NCI-H187 treated with DMSO at 0.1 percent for 48 hours (cell line): ENCODE measurements at places on chromosomes 2 and 18.

- no peak for DNase-seq
These were observed 41.1 kb upstream of the GPR155 start for GRCh38 chr2:174527959-174528358.

- DNase-seq: no peak
These were observed 158.1 kb downstream of the TANC1 start for GRCh38 chr2:159126432-159127022.

DNA sequence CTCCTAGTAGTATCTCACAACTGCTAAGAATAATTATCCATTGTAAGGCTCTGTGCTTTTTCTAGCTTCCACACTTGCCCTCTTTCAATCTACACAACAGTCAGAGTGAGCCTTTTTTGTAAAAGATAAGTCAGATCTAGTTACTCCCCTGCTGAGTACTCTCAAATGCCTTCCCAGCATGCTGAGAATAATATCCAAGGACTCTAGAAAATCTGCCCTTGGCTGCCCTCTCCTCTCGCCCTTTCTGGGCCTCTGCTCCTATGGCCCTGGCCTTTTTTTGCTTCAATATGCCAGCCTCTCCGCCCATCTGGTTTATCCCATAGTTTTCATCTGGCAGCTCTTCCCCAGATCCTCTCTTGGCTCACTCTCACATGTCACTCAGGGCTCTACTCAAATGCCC lies 455.9 kb upstream of the UBE2E3 start:
- DNase-seq: no peak

GRCh38 chr2:160890667-160891352 lies 269.4 kb upstream of the TANK start:
- DNase-seq: no peak

- DNase-seq: no peak
These were observed 32.9 kb downstream of the RMC1 start for GRCh38 chr18:23536204-23536603.

- no peak for DNase-seq
These were observed 21.0 kb upstream of the RAB27B start for GRCh38 chr18:54807303-54807702.

GRCh38 chr2:71452565-71452964 lies 796 bp upstream of the DYSF start:
- no peak for DNase-seq

DNA sequence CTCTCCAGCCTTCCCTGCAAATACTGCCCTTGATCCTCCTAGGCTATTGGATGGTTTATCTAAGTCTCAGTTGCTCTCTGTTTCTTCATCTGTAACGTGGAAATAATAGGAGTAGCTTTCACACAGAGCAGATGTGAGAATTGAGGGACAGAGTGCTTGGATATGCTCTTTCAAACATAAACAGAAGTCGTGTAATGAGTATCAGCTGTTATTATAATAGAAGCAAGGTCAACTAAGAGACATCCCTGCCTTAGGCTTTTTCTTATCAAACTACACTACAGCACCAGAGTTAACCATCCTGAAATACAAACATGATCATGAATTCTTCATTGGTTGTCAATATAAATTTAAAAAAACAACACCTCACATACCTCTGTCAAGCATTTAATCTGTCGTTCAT lies 138.2 kb downstream of the DOK6 start:
- DNase-seq: no peak

DNA sequence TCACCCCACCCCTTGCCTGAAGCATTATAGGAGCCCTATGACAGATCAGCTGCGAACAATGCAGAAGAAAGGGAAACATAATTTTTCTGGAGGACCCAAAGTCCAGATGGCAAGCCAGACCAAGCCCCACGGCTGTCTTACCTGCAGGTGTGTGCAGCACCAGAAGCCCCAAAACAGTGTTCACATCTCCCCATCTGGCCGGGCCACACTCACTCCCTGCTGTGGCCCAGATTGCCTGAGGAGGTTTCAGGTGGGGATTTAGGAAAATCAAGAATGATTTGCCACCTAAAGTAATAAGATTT lies 11.7 kb upstream of the STK17B start:
- no peak for DNase-seq

DNA sequence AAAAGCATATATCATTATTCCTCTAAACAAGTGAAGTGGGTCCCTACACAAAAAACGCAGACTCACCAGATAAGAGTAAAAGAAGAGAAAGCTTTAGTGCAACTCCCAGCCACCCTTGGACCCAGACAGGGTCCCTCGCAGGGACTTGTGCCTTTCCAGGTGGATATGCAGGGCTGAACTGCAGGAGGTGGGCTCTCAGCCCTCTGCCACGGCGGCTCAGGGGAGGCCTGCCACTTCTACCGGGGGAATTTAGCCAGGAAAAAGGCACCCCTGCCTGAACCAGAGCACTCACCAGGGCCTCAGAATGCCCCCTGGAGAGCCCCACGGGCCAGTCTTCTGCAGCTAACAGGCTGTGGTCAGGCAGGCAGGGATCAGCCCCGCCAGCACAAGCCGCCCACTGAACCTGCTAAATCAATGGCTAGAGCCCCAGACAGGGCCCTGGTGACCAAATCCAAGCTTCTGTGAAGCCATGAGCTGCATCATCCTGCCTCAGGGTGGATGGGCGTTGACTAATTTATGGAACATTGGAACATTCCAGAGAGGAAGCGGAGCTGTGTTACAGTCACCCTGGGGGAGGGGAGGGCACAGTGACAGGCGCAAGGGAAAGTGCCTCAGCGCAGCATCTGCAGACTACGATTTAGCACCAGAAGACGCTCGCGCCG lies 209.3 kb downstream of the EIPR1 start:
- no peak for DNase-seq

- no peak for DNase-seq
These were observed 15.8 kb downstream of the RAB10 start for GRCh38 chr2:26049641-26050040.

DNA sequence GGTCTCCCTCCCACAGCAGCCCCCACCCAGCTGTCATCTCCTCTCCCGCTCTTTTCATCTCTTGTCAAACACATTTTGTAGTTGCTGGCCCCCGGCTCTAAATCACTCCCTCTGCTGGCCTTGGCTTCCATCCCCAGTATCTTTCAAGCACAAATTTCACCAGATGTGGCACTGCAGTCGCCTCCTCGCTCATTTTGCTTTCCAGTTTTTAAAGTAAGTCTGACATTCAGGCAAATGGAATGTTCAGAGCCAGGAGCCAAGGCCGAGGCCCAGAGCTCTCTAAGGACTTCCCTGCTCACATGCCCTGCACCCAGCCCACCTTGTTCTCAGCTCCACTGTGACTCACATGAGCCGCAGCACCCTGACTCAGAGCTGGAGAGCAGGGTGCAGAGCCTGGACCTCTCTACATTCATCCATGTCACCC lies 158.4 kb downstream of the GALNT14 start:
- DNase-seq: no peak

DNA sequence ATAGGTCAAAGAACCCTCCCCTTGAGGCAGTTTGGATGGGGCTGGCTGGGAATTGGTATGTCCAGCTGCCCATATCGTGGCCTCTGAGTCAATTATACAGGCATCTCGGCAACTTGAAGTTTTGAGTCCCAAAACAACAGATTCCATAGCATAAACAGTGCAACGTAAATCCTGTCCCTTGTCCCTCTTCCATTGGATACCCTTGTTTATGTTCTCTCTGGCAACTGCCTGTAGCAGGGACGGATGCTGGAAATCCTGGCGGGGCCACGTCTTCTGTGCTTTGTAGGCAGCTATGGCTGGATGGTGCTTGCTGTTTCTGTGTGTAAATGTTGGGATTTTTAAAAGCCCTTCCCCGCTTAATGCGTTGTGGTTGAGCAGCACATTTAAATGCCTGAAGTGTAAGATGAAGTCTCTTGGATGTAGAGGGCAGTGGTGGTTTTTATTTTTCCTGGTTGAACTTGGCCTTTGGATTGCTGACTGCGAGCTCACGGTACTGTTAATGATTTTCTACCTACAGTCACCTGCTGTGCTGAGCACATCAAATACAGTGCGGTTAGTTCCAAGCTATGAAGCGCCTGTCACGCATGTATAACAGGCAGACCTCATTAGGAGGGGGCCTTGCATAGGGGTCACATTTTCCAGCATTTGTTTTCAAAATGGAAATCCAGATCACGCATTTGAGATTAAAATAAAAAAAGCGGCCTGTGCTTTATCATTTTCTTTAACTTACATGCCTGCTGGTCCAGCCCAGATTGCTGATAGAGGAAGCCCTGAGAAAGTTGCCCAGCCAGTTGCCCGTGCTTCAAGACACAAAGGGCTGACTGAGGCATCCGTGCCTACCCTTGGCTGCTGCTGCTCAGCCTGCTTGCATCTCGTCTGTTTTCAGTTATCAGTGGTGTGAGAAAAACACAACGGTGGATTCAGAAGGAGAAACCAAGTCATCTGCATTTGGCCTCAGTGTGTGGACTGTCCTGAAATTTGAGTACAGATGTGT lies 84.7 kb downstream of the NEDD4L start:
- peak; percentile 79 for DNase-seq

GRCh38 chr2:241302759-241303651 lies 12.5 kb downstream of the HDLBP start:
- no peak for DNase-seq

DNA sequence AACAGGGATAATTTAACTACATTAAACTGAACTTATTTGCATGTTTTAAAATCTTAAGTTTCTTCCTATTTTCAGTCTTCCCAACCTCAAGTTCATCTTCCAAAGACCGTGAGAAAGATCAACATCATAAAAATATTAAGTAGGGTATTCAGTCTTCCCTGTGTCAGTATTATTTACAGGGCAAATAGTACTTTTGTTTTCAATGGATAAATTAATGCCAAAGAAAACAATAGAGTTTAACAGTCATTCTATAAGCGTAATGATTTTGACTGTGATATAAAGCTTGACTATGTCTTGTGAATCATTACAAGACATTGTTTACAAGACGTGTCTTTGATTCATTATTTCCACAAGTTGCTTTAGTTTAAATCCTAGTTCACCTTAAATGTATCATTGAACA lies 48.0 kb upstream of the NRXN1 start:
- no peak for DNase-seq
